ENCODE measurements at places on chromosomes 13 and 19.

DNA sequence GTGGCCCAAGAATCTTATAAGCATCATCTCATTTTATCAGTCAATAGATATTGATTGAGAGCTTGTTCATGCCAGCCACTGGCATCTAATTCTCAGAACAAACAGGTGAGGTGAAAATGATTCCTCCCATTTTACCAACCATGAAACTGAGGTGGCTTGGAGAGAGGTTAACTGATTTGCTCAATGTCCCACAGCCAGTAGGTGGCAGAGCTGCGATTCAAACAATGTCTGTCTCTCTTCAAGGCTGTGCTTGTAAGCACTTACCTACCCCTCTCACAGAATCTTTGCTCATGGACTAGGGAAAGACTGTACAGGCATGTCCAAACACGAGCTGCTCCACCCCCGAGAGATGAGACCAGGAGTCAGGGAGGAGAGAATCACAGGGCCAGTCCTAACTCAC is 21.5 kb upstream of the GSX1 start:
- no peak for DNase-seq

DNA sequence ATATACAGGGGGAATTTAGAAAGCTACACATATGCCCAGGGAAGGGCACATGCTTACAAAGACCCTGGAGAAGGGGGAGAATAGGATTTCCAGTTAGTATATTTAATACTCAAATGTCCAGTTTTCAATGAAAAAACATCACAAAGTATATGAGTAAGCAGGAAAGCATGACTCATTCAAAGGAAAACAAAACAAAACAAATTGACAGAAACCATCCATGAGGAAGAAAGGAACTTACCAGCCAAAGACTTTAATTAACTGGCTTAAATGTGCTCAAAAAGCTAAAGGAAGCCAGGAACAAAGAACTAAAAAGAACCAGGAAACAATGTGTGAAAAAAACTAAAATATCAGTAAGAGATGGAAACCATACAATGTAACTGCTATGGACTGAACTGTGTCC is 716.2 kb upstream of the ARGLU1 start:
- DNase-seq: no peak

- DNase-seq: no peak
These were observed 451.7 kb downstream of the EFNB2 start for GRCh38 chr13:106083620-106084350.

DNA sequence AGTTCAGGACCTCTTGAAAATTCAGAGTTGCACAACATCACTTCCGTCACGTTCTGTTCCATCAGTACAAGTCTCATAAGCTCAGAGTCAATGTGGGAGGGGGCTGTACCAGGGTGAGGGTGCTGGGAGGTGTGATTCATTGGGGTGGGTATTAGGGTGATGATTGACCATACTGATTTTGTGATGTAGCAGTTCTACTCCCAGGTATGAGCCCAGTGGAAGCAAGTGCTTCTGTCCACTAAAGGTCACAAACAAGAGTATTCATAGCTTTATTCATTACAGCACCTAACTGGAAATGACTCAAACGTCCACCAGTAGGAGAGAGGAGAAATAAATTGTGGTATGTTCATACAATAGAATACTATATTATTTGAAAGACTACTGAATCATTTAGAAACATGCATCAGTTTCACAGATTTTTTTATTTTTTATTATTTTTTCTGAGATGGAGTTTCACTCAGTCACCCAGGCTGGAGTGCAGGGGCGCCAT is 12.1 kb upstream of the UPF3A start:
- DNase-seq: no peak

DNA sequence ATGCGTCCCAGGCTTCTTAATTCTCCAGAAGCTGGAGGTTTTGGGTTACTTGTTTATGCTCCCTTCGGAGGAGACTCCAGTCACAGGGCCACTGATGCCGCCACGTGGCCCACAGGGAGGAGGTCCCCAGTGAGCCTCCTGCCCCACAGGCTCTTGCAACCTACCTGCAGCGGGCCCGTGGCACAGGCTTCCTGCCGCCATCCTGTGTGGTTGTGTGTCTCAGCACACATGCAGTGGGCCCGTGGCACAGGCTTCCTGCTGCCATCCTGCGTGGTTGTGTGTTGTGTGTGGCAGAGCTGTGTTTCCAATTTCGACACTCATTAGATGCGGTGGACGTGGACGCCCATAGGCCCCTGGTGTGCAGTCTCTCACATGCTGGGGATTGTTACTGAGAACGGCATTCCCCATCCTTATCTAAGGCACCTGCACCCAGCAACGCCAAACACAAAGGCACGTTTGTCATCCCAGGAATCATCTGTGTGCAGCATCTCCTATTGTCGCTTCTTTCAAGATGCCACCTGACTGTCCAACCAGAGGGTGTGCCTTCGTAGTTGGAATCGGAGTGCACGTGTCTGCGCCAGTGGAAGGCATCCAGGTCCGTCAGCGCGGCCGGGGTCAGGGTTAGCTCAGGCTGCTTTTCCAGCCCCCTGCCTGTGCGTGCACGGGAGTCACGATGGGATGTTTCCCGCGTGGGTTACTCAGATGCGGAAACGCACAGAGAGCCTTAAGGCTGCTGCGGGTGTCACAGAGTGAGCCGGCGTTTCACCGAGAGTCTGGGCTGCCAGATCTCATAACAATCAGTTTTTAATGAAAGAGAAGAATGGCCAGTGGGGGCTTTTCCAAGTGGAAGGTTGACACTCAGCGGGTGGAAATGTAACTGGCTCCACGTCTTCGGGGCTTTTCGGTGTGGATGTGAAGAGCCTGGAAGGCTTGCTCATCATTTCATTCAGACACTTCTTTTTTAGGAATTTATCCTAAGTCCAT is 119.8 kb downstream of the ATP11A start:
- DNase-seq: no peak

- no peak for DNase-seq
These were observed 172.4 kb downstream of the LACC1 start for GRCh38 chr13:44051918-44052675.

DNA sequence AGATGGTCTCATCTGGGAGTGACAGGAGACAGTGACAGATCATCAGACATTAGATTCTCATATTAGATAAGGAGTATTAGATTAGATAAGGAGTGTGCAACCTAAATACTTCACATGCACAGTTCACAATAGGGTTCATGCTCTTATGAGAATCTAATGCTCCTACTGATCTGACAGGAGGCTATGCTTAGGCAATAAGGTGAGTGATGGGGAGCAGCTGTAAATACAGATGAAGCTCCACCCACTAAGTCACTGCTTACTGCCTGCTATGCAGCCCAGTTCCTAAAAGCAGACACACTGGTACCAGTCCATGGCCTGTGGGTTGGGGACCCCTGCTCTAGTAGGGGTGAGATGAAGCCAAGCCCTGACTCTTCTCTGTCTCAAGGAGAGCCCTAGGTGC is 10.0 kb upstream of the IGFL3 start:
- no peak for DNase-seq

GRCh38 chr13:41127701-41128100 is 4.9 kb downstream of the KBTBD6 start:
- DNase-seq: no peak

GRCh38 chr13:40629678-40630384 is 36.6 kb downstream of the FOXO1 start:
- no peak for DNase-seq

- no peak for DNase-seq
These were observed 795 bp downstream of the MLLT1 start for GRCh38 chr19:6278740-6279619.

- DNase-seq: no peak
These were observed 124.3 kb upstream of the GJB6 start for GRCh38 chr13:20356444-20356843.

DNA sequence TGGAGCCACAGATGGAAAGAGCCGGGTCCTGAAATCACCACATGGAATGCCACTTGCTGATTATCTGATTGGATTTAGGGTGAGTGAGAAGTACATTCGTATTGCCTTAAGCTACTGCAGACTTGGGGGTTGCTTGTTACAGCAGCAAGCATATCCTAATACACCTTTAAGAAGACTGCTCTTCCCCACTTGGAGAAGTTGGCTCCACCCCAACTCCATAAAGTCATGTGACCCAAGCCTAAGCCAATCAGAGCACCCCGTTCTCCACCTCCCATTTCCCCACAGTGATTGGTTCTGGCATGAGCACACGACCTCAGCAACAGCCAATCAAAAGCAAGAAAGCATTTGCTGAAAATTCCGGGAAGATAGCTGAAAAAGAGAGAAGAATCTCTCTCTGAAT is 23.1 kb downstream of the CACNA1A start:
- no peak for DNase-seq

- DNase-seq: no peak
These were observed 47.1 kb upstream of the MAP3K10 start for GRCh38 chr19:40144151-40144550.

GRCh38 chr13:105920370-105920769 is 615.1 kb downstream of the EFNB2 start:
- no peak for DNase-seq

GRCh38 chr13:35621989-35622388 is 145.5 kb upstream of the MAB21L1 start:
- no peak for DNase-seq

DNA sequence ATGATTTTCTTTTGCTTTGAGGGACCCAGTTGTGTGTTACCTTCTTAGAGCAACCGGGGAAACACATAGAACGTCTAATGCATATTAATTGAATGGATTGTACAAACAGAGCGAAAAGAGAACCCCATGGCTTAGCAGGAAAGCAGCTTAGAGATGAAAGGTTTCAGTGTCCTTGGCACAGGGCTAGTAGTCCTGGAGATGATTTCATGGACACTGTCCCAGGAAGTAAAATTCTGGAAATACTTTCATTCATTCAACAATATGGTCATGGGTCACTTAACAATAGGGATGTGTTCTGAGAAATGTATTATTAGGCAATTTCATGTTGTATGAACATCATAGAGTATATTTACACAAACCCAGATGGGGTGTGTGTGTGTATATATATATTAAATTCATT is 9.7 kb upstream of the FUT2 start:
- no peak for DNase-seq

All from activated CD8-positive, alpha-beta memory T cell treated with anti-CD3 and anti-CD28 coated beads for 4 hours (primary cell).